ENCODE measurements at places on chromosomes 1 and 21. TPM values are rescaled to one million over a fixed set of nuclear protein-coding genes. Genes with fewer than 3 reads are reported as not detected.

DNA sequence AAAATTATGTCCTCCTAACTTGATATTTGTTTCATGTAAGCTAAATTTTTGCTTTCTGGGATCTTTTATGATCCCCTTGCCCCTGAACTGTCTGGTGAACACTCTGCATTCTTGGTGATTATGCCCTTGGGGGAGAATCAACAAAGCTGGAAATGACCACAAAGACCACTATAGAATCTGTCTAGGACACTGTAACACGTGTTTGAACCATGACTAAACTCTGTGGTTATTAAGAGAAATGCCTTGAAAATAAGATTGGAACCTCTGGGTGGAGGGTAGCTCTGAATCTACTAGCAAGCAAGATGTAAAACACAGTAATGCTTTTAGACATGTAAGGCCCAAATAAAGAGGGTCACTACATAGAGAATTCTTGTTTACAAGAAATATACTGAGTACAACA, 237.5 kb downstream of the HMCN1 start:
- no peak overlapping the region for H3K27ac ChIP-seq
- DNase-seq: no peak
- no peaks in the 10 kb centered on the region for H3K27me3 ChIP-seq
- no peak overlapping the region for H3K4me3 ChIP-seq
- no peaks in the 10 kb centered on the region for H3K36me3 ChIP-seq

DNA sequence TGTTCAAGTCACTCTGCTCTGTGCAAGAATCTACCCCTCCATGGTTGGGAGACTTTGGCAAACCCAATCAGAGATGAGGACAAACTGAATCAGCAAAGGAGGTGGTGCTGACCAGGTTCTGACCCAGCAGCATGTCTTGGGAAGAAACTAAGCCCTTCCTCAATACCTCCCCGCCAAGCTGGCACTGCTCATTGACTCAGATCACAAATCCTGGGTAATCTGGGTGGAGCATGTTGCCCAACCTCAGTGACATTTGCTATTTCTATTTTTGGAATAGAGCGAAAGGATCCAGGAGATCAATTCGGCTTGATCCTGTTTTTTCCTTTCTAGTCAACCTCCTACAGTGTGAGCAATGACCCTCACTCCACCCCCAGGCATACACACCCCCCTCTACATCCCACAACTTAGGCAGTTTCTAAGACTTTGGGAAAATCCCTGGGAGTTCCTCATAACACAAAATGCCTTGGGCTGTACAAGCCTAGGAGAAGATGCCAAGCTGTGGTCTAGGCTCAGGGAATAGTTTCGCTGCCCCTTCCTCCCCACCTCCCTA, 166.8 kb upstream of the KCNJ6 start:
- DNase-seq: no peak
- H3K4me1 ChIP-seq: no peaks in the 10 kb centered on the region

DNA sequence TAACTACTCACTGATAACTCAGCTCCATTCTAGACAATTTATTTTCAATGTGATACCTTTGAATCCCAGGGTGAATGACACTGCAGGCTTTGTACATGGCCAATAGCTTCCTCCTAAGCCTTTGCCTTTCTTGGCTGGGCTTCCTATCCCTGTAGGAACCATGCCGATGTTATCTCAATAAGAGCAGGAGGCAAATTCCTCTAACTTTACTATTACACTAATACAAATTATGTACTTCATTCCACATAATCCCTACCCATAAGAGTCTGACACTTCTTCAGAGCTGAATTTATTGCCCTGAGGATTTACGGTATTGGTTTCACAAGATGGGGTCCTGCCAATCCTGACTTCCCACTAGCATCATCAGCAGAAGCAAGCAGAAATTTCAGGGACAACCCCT, 14.0 kb downstream of the TGFBR3 start:
- DNase-seq: no peak
- H3K4me3 ChIP-seq: no peak overlapping the region
- H3K36me3 ChIP-seq: no peaks in the 10 kb centered on the region
- H3K27me3 ChIP-seq: no peaks in the 10 kb centered on the region
- peaks cover 63% of the 10 kb centered on the region for H3K4me1 ChIP-seq
- H3K27ac ChIP-seq: no peak overlapping the region

- H3K4me1 ChIP-seq: no peaks in the 10 kb centered on the region
- H3K36me3 ChIP-seq: no peaks in the 10 kb centered on the region
- no peak overlapping the region for H3K4me3 ChIP-seq
- no peak overlapping the region for H3K27ac ChIP-seq
- H3K27me3 ChIP-seq: no peaks in the 10 kb centered on the region
Observed at GRCh38 chr1:49728377-49728776, 295.4 kb downstream of the AGBL4 start.

Gene EIF4G3
- 32.9 TPM for total RNA-seq

DNA sequence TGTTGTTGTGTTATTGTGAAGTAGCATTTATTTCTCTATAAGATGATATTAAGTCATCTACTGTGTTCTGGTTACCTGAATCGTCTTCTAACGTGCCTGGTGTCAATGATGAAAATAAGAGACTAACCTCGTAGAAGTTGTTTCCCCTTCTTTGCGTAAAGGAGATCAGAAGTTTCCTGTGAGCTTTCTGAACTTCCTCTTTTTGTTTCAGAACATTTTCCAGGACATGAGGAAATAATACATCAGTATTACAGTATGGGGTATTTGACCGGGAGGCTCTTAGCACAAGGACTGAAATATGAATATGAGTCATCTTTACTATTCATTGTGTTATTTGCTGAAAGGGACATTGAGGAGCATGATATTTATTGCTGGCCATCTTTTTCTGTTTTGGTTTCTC, 1.3 kb downstream of the ST6GALNAC3 start:
- DNase-seq: no peak
- H3K27ac ChIP-seq: peak overlapping the region; percentile 59
- H3K36me3 ChIP-seq: no peaks in the 10 kb centered on the region

DNA sequence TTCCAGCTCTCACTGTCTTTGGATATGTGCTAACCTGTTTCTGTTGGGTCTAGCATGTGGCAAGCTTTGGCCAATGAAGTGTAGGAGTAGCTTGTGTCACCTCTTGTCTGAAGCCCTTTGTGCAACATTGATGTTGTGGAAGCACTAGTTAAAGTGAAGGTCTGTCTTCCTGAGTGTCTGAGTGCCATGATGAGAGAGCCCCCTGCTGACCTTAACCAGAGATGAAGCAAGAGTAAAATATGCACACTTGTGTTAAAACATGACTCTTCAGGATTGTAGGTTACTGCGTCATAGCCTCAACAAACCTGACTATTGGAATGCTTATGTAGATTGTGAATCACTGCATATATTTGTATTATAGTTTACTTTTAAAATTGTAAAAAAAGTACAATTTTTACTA, 103.7 kb downstream of the NCAM2 start:
- no peak overlapping the region for H3K4me3 ChIP-seq
- no peaks in the 10 kb centered on the region for H3K36me3 ChIP-seq
- H3K27ac ChIP-seq: no peak overlapping the region
- no peaks in the 10 kb centered on the region for H3K27me3 ChIP-seq
- DNase-seq: no peak

DNA sequence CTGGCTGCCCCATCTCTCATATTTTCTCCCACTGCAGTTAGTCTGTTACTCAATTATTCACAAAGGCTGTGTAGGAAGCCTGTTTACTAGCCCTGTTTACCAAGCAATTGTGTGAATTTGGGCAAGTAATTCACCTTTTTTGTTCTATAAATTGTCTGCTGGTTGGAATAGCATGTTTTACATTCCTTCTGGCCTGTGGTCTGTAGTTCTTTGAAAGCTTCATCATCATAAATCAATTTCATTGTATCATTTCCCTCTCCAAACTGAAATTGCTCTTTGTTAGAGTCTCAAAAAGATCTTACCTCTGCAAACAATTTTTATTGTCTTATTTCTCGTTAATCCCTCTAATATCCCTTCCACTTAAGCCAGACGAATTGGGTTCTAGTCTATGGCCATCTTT, 1059.5 kb upstream of the ADGRL4 start:
- no peaks in the 10 kb centered on the region for H3K36me3 ChIP-seq
- H3K4me3 ChIP-seq: no peak overlapping the region
- no peak overlapping the region for H3K27ac ChIP-seq
- H3K27me3 ChIP-seq: no peaks in the 10 kb centered on the region
- DNase-seq: no peak

Gene ANGPTL7
- total RNA-seq: 5.4 TPM
